ENCODE measurements at places on chromosomes 3 and 15.

DNA sequence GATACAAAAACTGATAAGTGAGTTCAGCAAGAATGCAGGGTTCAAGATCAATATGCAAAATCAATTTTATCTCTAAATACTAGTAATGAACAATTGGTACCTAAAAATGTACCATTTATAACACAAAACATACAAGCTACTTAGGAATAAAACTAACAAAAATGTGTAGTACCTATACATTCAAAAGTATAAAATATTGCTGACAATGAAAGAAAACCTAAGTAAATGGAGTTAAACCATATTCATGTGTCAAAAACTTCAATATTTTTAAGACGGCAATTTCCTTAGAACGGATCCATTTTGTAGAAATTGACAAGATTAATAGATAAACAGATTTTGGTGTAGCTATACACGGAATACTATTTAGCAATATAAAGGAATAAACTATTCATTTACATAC, 343.1 kb upstream of the CCDC54 start:
- no peak for DNase-seq

GRCh38 chr3:67044295-67044694, 46.2 kb downstream of the KBTBD8 start:
- no peak for DNase-seq

GRCh38 chr15:65394936-65395335, 17.1 kb upstream of the IGDCC3 start:
- no peak for DNase-seq

DNA sequence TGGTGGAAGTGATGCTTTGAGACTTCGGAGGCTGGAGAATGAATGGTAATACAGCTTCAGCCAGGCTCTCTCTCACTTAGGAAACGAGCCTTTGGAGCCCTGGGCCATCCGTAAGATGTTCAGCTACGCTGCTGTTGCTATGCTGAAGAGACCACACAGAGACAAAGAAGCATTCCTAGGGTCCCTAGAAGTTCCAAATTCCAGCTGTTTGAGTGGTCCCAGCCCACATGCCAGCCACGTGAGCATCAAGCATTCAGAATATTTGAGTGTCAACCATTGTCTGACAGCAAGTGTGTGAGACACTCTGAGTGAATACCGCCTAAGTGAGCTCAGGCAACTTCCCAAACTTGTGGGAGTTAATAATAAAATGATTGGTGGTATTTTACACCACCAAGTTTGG, 212.9 kb downstream of the CD47 start:
- no peak for DNase-seq

GRCh38 chr3:143276592-143276991, 157.0 kb downstream of the CHST2 start:
- no peak for DNase-seq

DNA sequence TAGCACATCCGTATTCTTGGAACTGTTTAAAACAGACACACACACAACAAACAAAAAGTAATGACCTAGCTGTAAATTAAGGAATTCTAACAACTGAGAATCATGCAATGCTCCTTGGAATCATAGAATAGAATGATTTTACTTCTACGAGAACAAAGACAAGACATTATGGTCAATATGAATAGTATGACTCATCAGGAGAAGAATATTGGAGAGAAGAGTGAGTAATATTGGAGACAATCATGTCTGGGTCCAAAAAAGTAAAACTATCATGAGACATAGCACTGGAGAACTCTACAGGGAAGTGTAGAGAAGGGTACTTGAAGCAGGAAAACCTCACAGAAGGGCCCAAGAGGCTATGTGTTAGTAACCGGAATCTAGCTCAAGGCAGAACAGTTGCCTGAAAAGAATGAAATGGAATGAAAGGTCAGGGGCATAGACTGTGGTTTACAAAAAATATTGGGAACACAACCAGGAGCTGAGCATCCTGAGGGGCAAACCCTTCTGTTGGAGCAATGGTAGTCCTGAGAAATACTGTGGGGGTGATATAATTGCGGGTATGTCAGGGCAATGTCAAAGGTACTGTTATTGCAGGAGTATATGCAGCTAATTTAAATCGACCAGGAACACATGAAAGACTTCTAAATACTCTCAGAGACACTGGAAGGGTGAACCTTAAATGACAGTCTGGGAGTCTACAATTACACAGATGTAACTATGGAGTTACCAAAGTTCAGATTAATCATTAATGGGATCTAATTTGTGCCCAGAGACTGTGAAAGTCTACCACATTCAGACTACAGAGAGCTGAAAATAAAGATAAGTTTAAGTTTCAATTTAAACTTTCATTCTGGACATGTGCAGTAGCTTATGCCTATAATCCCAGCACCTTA, 201.2 kb downstream of the BCHE start:
- no peak for DNase-seq

GRCh38 chr15:26210980-26211379, 347.9 kb upstream of the ATP10A start:
- DNase-seq = no peak

GRCh38 chr3:108028896-108029295, 61.9 kb downstream of the CD47 start:
- no peak for DNase-seq

DNA sequence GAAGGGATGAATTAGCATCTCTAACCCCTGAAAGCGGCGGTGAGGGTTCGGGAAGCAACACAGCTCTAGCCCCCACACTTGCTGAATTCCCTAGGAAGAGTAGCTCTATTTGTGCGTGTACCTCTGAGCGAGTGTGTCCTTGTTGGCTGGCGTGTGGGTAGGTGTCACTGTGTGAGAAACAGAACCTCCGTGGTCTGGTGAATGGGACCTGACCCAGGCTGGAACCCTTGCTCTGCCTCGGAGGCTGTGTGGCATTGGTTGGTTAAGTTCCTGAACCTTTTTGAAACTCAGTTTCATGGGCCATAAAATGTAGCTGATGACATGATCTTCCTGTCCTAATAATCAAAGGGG, 414 bp upstream of the TMEM115 start:
- no peak for DNase-seq

DNA sequence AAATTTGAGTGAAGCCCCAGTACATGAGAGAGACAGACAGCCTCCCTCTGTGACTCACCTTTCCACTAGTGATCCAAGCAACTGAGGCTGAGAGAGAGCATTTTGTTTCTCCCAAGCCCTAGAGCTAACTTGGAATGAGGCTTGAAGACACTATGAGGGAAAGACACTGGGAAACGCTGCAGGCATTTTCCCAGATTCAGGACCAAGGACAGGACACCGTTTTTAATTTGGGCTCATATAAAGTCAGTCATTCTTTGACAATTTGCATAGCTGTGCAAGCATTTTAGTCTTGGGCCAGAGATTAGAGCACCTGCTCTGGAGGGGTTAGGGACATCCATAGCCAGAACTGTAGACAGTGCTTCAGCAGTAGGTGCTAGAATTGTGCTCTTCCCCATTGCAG, 249.0 kb downstream of the AGBL1 start:
- DNase-seq = no peak

GRCh38 chr3:10248184-10248983, at the start of gene TATDN2:
Gene TATDN2, plus strand, starts transcription at chr3:10248459. Its CDS starts 742 bp downstream, at chr3:10249201.
- peak; percentile 89 for DNase-seq

- peak; percentile 84 for DNase-seq
Observed at GRCh38 chr15:78241017-78241416, 6.7 kb upstream of the ACSBG1 start.

DNA sequence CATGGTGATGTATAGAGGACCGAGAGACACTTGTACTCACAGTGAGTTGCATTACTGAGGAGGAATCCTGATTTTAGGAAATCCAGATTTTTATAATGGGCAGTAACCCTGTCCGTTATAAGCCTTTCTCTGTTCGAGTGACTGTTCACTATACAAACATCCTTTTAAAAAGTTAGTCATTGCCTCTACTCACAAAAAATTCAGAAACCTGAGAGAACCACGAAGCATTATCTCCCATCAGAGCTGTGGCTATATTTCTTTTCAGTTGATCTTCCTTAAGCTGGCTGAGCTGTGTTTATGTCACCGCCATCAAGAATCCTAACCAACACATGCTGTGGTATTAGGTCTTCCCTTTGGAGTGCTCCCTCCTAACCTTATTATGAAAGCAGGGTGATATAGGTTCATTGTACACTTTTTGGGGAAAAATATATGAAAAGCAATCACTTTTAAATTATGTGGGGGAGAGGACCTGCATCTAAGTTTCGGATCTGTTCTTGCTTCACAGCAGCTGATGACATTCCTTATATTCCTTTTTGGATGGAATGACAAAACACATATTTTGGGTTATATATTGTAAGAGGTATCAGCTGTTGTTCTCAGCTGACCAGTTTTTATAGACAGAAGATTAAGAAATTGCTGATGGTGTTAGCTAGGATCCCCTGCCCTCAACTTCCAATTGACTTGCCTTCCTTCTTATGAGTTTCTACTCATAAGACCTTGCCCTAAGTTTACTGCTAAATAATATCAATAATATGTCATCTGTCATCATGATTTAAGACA, 465.9 kb upstream of the RASGRP1 start:
- no peak for DNase-seq

GRCh38 chr3:155535098-155535497, 209.8 kb downstream of the PLCH1 start:
- DNase-seq = no peak

- no peak for DNase-seq
Observed at GRCh38 chr3:81433675-81434074, 327.8 kb downstream of the GBE1 start.

GRCh38 chr3:139394116-139394515, 4.7 kb upstream of the COPB2 start:
- no peak for DNase-seq

DNA sequence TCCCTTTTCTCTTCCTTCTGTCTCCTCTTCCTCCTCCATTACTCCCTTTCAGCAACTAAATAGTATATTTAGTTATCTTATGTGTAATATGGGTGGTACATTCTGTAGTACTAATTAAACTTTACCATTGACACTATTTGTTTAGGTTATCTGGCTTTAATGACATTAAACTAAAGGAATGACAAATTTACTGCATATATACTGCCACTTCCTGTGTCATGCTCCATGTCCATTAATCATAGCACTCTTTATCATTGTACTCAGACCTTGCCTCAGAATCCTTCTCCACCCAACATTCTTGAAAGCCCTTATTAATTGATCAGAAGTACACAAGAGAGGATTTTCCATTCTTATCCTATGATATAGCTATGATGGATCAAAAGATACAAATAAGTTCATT, 244.2 kb downstream of the NAALADL2 start:
- no peak for DNase-seq

- peak; percentile 76 for DNase-seq
Observed at GRCh38 chr3:136751316-136752171, 634 bp downstream of the STAG1 start.

GRCh38 chr3:110352841-110353604, 718.6 kb upstream of the NECTIN3 start:
- DNase-seq = no peak

DNA sequence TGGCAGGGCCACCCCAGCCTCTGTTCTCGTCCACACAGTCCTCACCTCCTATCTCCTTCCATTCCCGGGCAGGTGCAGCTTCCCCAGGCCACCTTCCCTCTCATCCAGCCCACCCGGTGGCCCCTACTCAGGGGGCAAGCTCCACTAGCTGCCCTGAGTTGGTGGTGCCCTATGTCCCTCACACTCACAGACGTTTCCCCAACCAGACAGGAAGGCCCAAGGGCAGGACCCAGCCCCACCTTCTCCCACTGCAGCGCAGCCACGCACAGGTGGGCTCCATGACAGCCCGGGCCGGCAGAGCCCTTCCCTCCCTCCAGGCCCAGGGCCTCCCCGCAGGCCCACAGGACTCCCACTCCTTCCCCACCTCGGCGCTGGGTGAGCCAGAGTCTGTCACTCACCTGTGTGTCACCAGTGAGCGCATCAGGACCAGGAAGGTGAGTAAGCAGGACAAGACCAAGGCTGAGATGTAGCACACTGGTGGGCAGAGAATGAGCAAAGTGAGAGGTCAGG, 11.1 kb downstream of the ISLR start:
- no peak for DNase-seq

DNA sequence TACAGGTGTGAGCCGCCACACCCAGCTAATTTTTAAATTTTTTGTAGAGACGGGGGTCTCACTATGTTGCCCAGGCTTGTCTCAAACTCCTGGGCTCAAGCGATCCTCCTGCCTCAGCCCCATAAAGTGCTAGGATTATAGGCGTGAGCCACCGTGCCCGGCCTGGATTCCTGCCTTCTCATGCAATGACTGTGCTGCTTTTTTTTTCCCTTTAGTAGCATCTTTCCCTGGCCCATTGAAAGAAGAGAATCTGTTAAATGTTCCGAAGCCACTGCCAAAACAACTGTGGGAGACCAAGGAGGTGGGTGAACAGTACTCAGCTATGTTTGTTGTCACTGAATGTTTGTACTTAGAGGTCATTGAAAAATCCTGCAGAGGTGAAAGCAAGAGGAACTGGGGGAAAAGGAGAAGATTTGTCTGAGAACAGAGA, 88.0 kb downstream of the CRTC3 start:
- no peak for DNase-seq

DNA sequence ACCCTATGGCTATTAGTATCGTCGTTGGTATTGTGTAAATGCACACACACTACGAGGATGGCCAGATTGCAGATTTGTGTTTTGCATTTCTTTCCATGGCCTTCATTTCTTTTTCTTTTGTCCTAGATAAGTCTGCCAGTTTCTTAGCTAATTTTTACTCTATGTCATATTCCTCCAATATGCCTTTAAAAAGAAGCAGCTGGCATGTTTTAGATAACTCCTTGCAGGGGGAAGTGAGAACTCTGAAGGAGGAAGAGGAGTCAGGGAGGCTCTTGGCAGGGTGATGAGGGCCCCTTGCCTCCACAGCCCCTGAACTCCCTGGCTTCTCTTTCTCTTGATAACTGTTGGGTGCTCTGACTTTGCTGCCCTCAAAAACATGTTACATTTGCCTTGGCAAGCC, 244.0 kb downstream of the GABRG3 start:
- DNase-seq = no peak

GRCh38 chr3:179148616-179149405, 654 bp downstream of the PIK3CA start:
- DNase-seq = peak; percentile 75

- no peak for DNase-seq
Observed at GRCh38 chr3:188798556-188799145, 373.1 kb upstream of the TPRG1 start.

All from activated T-cell treated with anti-CD3 and anti-CD28 coated beads, Interleukin-2, amount 50 U/mL, for 1 hour (primary cell).